ENCODE measurements at places on chromosomes 1 and 21.

DNA sequence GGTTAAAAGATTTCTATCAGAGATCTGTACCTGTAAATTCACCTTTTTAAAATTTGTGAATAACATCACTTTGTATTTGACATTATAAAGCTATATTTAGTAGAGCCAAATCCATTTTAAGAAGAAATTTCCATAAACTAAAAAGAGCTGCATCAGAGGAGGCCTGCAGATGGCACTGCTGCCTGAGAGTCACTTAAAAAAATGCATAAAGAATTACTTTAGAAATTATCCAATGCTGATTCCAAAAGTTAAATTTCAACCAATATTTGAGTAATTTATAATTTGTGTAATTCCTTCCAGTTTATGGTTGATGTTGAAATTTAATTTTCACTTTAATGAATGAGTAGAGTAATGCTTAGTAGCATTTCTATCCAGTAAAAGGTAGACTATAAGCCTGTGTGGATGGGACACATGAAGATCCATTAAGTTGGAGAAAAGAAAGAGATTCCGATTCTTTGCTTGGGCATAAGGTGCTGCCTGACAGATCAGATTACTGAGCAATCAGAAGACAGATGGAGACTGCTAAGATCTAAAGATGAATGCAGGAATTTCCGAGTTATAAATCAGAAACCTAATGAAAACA lies 20.7 kb upstream of the RPE65 start:
- DNase-seq = no peak

GRCh38 chr1:27934818-27935549 lies at the start of gene SMPDL3B:
SMPDL3B (plus strand) TSS chr1:27935000; CDS start chr1:27935184, 184 bp downstream.
- DNase-seq = peak; percentile 22

- DNase-seq = no peak
These were observed 11.4 kb downstream of the SDE2 start for GRCh38 chr1:225987491-225988316.

GRCh38 chr1:231443363-231443762 lies 21.3 kb upstream of the EGLN1 start:
- DNase-seq = no peak

DNA sequence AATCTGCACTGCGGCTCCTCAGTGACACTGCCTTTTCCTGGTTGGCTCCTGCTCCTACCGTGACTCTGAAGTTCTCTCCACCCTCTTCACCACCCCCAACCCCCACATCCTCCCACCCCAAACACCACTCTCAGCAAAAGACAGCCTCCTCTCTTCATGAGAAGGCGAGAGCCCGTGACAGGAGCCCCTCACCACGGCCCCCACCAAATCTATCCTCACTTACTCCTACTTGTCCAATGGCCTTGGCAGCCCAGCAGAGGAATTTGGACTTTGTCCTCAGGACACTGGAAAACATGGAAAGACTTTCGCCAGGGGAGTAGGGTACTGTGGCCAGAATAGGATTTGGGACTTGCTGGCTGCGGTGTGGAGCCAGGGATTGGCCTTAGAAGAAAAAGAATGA lies 6.9 kb downstream of the TMEM125 start:
- no peak for DNase-seq

GRCh38 chr1:32592943-32593342 lies 53.7 kb downstream of the ZBTB8A start:
- DNase-seq = no peak

- DNase-seq = no peak
These were observed 39.0 kb upstream of the TADA1 start for GRCh38 chr1:166915042-166915441.

DNA sequence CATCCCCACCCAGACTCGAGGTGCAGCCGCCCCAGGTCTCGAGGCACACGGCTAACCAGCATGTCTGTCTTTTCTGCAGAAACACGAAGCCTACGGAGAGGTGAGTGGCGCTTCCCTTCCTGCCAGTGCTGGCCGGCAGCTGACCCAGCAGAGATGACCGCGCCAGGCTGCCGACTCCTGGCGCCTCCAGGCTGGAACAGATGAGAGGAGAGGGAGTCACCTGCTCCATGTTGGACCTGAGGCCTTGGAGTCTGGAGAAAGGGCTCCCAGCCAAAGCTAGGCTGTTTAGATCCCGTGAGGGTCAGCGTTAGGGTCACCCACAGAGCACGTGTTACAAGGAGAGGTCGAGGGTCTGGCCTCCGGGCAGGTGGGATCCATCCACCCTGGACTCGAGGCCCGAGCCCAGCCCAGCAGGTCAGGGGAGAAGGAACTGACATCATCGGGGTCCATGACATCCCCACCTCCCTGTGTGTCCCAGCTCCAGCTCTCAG lies 14.9 kb downstream of the COL6A2 start:
- peak; percentile 0 for DNase-seq

Measured in stimulated activated naive CD8-positive, alpha-beta T cell treated with anti-CD3 and anti-CD28 coated beads, Interleukin-15, Interleukin-2, amounts not matched to agents 100 U/mL and 50 U/mL, for 24 hours (primary cell).